ENCODE measurements at places on chromosomes 12 and 14. TPM values are rescaled to one million over a fixed set of nuclear protein-coding genes. Genes with fewer than 3 reads are reported as not detected.

The CYP46A1 gene
- total RNA-seq: 1.2 TPM

The OR6C2 gene
- not detected for total RNA-seq

The FERMT2 gene
- total RNA-seq: 70.2 TPM

The SIX6 gene
- not detected for total RNA-seq

The RASSF3 gene
- 29.5 TPM for total RNA-seq

The DHH gene
- total RNA-seq: 1.5 TPM

The VCPKMT gene
- total RNA-seq: 2.5 TPM

The WDR20 gene
- total RNA-seq: 24.8 TPM

The IFI27L2 gene
- total RNA-seq: 171 TPM

The MDM2 gene
- 75.9 TPM for total RNA-seq

The RPL10L gene
- not detected for total RNA-seq

The HELB gene
- 5.2 TPM for total RNA-seq

The TOMM20L gene
- not detected for total RNA-seq

The TRIM9 gene
- total RNA-seq: 2.2 TPM

The ACSM4 gene
- not detected for total RNA-seq

The TAS2R42 gene
- total RNA-seq: not detected

The VWF gene
- 334 TPM for total RNA-seq

The ENDOU gene
- total RNA-seq: 21.4 TPM

The ADCY4 gene
- 32.7 TPM for total RNA-seq

The PRIMA1 gene
- 6.1 TPM for total RNA-seq

The GPR162 gene
- 3.2 TPM for total RNA-seq

The NEDD1 gene
- 10.1 TPM for total RNA-seq

The TMEM253 gene
- total RNA-seq: not detected

The RHOJ gene
- 10.8 TPM for total RNA-seq

The PIANP gene
- 5.6 TPM for total RNA-seq

The TAS2R7 gene
- not detected for total RNA-seq

The REP15 gene
- not detected for total RNA-seq

The LRP1-AS gene
- total RNA-seq: not detected

The RASSF8 gene
- total RNA-seq: 68.5 TPM

The RTL1 gene
- not detected for total RNA-seq

The GPRC5A gene
- total RNA-seq: 26.8 TPM

The CFAP54 gene
- 1.7 TPM for total RNA-seq

The WASHC3 gene
- 49.4 TPM for total RNA-seq

The ACVRL1 gene
- total RNA-seq: 115 TPM

The CCDC196 gene
- total RNA-seq: not detected

The PIWIL1 gene
- not detected for total RNA-seq

The FLVCR2 gene
- 3.7 TPM for total RNA-seq

The HOXC4 gene
- total RNA-seq: 1.2 TPM

The CRIP2 gene
- 126 TPM for total RNA-seq

The NEUROD4 gene
- not detected for total RNA-seq

The CD69 gene
- 28.5 TPM for total RNA-seq

The BDKRB2 gene
- 23.3 TPM for total RNA-seq

The LMO3 gene
- total RNA-seq: 73.7 TPM

The SSTR1 gene
- 1.2 TPM for total RNA-seq

The KLRD1 gene
- 4.4 TPM for total RNA-seq

The PPP1R1A gene
- 10.8 TPM for total RNA-seq

The PFDN5 gene
- total RNA-seq: 673 TPM

All from vagina (tissue), 2 donors.